ENCODE measurements at places on chromosomes 1 and 21.
A peak's percentile ranks its signal among the peaks of the same experiment; 100 is the strongest.

- DNase-seq: no peak
Measured at GRCh38 chr1:15388201-15388880, 21.3 kb upstream of the EFHD2 start.

DNA sequence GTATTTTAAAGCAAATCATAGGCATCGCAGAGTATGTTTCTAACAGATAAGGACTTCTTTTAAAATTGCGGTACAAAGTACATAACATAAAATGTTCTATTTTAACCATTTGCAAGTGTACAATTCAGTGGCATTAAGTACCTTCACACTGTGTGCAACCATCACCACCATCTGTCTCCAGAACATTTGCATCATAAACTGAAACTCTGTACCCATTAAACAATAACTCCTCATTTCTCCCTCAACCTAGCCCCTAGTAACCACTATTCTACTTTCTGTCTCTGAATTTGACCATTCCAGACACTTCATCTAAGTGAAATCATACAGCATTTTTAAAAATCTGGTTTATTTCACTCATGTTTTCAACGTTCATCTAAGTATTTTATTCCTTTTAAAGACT, 16.6 kb upstream of the ATF3 start:
- DNase-seq: no peak

GRCh38 chr1:205612104-205612503, 19.7 kb downstream of the ELK4 start:
- DNase-seq: no peak

- DNase-seq: no peak
Measured at GRCh38 chr1:154786804-154787570, 83.1 kb downstream of the KCNN3 start.

DNA sequence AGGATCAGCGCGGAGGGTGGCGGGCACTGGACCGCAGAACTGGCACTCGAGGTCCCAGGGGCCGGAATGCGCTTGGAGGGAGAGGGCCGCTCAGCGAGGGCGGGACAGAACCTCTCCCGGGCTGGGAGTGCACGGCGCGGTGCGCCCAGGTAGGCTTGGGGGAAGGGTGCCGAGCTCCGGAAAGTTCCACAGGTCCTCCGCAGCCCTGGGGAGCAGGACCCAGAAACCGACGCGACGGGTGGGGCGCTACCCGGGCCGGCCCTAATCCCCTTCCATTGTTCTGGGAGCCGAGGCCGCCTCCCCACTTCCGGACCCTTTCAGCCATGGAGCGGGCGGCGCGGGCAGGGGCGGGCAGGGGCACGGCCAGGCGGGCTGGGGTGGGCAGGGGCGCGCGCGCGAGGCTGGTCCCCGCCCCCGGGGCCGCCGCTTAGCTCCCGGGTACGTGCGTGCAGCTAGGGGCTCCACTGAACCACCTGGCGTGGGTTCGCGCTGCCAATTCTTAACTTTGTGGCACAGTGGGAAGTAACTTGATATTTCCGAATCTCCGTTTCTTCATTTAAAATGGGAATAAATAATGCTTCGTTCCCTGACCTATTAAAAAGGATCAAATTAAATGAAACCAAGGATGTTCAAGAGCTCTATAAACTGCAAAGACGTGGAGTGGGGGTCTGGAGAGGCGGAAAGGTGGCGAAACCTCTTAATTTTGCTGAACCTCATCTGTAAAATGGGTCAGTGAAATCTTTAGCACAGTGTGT, 20.7 kb downstream of the LGR6 start:
- DNase-seq: no peak

GRCh38 chr1:11802973-11803885, 2.5 kb downstream of the MTHFR start:
- DNase-seq: peak; percentile 71

- no peak for DNase-seq
Measured at GRCh38 chr1:2516946-2517345, 9.4 kb downstream of the PANK4 start.

- DNase-seq: no peak
Measured at GRCh38 chr1:12384836-12385456, 155.1 kb downstream of the VPS13D start.

- DNase-seq: no peak
Measured at GRCh38 chr1:244559561-244559960, 93.4 kb upstream of the DESI2 start.

- no peak for DNase-seq
Measured at GRCh38 chr21:45551783-45552695, 9.8 kb upstream of the SLC19A1 start.

- no peak for DNase-seq
Measured at GRCh38 chr1:233982827-233983518, 78.5 kb downstream of the SLC35F3 start.
